ENCODE measurements at places on chromosomes 13 and 19. TPM values are rescaled to one million over a fixed set of nuclear protein-coding genes. Genes with fewer than 3 reads are reported as not detected.

DNA sequence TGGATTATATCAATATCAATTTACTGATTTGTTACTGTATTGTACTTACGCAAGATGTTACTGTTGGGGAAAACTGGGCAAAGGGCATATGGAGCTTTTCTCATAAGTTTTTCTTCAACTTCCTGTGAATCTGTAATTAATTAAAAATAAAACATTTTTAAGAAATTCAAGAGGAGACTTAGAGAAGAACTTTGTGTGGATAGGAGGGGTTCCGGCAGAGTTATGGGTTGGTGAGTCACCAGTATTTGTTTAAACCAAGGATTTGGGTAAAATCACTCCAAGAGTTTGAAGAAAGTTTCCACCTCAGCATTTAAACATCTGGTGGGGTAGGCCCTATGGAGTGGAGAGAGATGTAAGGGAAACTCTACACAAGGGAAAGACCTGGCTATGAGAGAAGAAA, 379.6 kb downstream of the TSHZ3 start:
- DNase-seq = no peak

SLC25A41 gene
- 1.6 TPM for total RNA-seq

DNA sequence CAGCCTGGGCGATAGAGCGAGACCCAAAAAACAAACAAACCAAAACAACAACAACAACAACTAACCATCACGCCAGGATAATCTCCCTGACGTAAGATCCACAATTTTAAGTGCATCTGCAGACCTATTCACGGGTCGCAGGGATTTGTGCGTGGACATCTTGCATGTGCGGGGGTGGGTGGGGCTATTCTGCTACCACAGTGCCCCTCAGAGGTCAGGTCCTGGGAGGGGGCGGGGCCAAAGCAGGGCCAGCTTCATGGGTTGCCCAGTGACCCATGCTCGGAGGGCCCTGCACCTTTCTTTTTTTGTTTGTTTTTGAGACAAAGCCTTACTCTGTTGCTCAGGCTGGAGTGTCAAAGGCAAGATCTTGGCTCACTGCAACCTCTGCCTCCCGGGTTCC, 2.6 kb upstream of the CDC42EP5 start:
- no peak for DNase-seq

- peak; percentile 64 for DNase-seq
Measured at GRCh38 chr19:35935911-35936737, at the start of gene LRFN3. LRFN3 (plus strand) TSS chr19:35936374; CDS start chr19:35939426, 3,052 bp downstream.

DNA sequence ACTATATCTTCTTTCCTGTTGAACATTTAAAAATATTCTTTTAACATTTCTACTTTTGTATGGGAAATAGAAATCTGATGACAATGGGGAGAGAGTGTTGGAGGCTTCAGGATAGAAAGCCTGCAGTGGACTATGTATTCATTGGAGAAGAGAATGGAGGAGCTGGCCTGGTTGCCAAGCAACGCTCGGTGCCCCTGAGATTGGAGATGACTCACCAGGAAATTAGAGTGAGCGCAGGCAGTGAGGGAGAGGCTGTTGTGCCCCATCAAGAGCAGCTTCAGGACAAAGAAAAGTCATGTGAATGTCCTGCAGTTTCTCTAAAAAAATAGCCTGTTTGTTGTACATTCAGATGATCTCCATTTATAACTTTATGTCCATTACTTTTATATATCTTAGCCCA, 48.7 kb upstream of the ZNF835 start:
- DNase-seq = peak; percentile 64

- DNase-seq = no peak
Measured at GRCh38 chr13:99724633-99725517, 223.6 kb downstream of the TM9SF2 start.

DNA sequence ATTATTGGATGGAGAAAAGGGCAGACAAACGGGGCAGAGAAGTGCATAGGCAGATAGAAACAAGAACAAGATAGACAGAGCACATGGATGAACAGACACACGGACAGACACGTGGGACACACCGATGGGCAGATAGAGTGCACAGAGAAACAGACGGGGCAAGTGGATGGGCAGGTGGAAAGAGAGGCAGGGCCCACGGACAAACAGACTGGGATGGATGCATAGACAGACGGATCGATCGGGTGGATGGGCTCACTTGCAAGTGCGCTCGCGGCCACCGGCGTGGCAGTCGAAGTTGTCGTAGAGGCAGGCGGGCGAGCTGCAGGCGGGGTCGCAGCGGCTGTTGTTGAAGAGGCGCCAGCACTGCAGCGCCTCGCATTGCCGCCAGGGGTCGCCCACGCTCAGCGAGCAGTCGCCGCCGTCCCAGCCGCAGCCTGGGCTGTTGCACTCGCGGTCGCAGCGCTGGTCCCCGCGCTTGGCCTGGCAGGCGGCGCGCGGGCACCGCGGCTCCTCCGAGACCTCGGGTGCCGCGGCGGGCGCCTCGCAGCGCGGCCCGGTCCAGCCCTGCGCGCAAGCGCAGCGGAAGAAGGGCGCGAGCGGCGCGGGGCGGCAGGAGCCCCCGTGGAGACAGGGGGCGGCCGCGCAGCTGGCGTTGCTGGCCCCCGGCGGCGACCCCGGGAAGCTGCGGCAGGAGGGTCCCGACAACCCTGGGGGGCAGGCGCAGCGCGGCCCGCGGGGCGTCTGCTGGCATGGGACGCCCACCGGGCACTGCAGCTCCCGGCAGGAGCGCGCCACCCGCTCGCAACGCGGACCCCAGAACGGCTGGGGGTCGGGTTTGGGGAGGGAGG, 23.3 kb downstream of the NOTCH3 start:
- DNase-seq = no peak

GRCh38 chr19:54339646-54340358, 840 bp upstream of the LILRA4 start:
- no peak for DNase-seq

DNA sequence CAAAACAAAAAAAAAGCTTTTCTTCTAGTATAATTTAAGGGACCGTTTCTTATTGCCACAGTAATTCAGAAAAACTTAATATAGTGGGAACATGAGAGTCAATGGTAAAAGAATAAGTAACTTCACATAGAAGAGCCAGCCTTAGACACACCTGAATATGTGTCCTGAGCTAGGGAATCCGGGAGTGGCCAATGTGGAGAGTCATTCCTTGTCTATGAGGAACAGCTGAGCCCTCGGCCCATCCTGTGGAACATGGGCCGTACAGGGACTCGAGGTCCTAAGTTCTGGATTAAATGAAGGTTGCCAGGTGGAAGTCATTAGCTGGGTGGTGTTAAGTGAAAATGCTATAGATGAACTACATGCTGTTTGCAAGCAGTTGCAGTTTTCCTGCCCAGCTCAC, 32.2 kb downstream of the EFNB2 start:
- DNase-seq = no peak

DNA sequence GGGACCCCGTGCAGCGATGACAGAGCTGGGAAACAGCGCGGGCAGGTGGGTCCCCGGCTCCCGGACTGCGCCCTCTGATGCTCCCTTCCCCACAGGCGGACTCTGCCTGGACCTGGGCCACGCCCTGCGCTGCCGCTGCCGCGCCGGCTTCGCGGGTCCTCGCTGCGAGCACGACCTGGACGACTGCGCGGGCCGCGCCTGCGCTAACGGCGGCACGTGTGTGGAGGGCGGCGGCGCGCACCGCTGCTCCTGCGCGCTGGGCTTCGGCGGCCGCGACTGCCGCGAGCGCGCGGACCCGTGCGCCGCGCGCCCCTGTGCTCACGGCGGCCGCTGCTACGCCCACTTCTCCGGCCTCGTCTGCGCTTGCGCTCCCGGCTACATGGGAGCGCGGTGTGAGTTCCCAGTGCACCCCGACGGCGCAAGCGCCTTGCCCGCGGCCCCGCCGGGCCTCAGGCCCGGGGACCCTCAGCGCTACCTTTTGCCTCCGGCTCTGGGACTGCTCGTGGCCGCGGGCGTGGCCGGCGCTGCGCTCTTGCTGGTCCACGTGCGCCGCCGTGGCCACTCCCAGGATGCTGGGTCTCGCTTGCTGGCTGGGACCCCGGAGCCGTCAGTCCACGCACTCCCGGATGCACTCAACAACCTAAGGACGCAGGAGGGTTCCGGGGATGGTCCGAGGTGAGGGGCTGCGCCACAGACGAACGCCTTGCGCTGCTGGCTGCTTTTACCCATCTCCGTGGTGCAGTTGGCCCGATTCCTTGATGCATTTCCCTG, 7.8 kb upstream of the SELENOV start:
- DNase-seq = peak; percentile 30

DNA sequence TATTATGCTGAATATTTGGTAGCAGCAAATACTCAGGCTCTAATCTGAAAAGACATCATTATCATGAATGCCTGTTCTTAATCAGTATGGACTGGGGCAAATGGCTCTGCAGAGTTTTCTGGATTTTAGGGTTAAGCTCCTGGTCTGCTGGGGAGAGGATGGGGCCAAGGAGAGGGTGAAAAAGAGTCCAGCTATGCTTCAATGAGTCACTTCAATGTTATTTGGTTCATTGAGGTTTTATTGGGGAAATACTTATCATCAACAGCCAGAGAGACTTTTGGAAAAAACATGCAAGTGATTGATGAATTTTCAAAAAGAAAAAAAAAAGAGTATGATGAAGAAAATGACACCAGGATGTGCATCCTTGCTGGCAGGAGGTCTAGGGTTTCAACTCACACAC, 278.3 kb downstream of the UQCRFS1 start:
- DNase-seq = no peak

GRCh38 chr13:40193286-40194223, 472.9 kb downstream of the FOXO1 start:
- peak; percentile 37 for DNase-seq

All from occipital lobe (tissue), 3 donors.